CD4-positive, alpha-beta T cell treated with Interleukin-10 for 1 hour (primary cell): ENCODE measurements at places on chromosomes 1 and 21.

- DNase-seq = no peak
Observed at GRCh38 chr1:6884652-6885153, 99.4 kb downstream of the CAMTA1 start.

- DNase-seq = no peak
Observed at GRCh38 chr1:156167536-156167935, 14.2 kb downstream of the SEMA4A start.

DNA sequence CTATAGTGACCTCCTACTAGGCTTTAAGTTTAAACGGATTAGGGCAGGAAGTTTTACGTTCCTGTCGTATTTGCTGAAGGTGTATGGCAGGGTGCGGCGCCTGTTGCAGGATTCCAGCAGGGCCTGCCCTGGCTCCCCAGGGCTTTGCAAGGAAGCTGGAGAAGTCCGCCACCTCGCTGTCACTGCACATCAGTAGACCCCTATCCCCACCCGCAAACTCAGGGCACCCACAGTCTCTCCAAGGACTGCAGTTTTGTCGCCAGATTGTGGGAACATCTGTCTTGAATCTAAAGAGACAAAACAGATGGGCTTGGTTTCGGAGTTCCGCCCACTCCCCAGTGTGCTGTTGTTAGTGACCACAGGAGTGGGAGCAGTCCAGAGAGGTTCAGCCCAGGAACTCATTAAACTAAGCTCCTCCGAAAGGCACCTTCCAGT is 110.8 kb downstream of the CDC7 start:
- DNase-seq = no peak

GRCh38 chr1:201570886-201571624 is 32.1 kb downstream of the NAV1 start:
- DNase-seq = no peak

GRCh38 chr1:154799188-154799587 is 70.9 kb downstream of the KCNN3 start:
- DNase-seq = no peak

- DNase-seq = no peak
Observed at GRCh38 chr21:15003463-15004135, 61.2 kb downstream of the NRIP1 start.

GRCh38 chr1:172764378-172764777 is 105.5 kb downstream of the FASLG start:
- no peak for DNase-seq

- no peak for DNase-seq
Observed at GRCh38 chr1:200372095-200372884, 37.5 kb downstream of the ZNF281 start.
